ENCODE measurements at places on chromosomes 7 and 10.

DNA sequence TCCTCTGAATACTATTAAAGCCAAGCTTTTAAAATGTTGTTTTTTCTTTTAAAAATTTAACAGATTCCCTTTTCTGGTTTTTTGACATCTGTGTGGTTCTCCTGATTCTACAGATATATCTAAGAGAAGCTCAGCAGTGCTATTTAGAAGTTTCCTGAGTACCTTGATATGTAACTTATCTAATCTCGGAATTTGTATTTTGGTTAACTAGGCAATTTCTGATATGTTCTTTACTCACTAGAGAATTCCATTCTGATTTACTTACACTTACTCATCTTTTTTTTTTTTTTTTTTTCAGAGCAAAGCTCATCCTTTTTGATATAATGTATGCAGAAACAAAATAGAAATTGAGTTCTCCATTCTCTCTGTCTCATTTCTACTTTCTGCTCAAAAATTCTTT is 63.8 kb downstream of the PALS2 start:
- DNase-seq = no peak

DNA sequence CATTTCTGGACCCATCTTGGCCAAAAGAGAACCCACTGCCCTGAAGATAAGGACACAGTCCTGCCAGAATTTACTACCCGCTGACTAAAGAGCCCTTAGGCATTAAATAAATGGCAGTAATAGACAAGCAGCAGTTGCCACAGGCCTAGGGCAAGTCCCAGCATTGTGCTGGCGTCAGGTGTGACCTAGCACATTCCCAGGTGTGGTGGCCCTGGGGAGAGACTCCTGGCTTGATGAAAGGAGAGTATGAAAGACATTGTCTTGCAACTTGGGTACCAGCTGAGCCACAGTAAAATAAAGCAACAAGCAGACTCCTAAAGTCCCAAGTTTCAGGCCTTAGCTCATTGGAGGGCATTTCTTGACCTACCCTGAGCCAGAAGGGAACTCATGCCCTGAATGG is 715.7 kb upstream of the SORCS1 start:
- no peak for DNase-seq

DNA sequence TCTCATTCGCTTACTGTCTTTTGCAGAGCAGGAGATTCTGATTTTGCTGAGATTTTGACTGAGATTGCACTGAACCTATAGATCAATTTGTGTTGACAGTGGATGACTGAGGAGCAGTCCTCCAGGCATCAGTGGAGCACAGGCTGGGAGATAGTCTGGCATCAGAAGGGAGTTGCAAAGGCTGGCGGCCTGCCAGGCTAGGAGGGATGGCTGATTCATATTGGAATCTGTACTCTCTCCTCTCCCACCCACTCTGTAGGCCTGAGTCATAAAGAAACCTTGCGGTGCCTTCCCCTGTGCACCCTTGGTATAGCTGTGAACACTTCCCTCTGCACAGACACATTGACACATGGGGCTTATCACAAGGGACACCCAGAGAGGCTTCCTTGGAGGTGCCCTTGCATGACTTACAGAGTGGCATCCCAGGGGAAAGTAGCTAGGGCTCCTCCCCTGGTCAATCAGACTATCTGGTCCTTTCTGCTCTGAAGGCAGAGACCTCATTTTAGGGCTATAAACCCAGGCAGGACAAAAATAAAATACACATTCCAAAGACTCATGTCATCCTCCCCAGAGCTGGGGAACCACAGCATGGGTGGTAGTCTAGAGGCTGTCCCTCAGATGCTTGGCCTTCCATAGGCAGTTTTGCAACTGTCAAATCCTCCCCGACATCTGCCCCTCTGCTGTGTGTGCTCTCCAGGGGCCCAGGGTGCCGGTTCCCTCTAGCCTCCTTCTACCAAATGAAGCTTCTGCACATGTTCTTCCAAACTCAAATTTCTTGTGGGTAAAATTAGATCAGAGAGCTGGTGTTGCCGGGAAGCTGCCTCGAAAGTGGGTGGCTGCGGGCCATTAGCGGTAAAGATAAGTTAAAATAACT is 37.4 kb upstream of the EEPD1 start:
- peak; percentile 94 for DNase-seq

DNA sequence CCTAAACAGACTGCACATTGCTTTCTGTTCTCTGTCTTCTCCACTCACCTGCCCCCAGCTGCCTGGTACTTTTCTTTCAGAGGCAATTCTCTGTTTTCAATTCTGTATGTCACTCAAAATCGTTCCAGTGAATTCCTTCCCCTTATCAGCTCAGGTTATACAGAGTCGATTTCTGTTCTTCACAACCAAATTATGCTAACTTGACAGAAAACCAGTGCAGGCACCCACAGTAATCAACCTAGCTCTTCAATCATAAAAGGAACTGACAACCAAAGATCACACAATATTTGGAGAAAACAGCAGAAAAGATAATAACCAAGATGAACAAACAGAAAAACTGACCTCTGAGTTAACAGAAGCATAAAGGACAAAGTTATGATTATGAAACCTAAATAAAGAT is 303.3 kb upstream of the PHYHIPL start:
- DNase-seq = no peak

GRCh38 chr7:44325811-44326241 is 432 bp upstream of the CAMK2B start:
- no peak for DNase-seq

All from RWPE1 (cell line).